CD8-positive, alpha-beta memory T cell (primary cell): ENCODE measurements at places on chromosomes 2 and 18.

- DNase-seq, result no peak
These were observed 159.4 kb downstream of the PMAIP1 start for GRCh38 chr18:60059216-60059615.

DNA sequence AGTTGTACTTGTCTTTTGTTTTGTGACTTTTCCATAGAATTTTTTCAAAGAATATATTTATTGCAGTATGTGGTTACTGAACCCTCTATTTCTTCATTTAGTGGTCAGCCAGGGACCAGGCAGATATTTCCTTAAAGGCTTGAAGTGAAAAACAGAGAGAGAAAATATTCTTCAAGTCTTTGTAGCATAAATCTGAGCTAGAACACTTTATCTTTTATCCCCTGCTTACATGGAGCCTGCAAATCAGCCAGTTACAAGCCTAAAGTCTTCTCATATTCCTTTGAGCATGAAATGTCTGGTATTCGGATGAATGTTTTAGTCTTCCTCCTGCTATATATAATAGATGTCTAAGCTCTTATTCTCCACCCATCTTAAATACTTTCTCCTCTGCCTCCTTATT lies 1557.5 kb upstream of the ACVR2A start:
- DNase-seq, result no peak

- DNase-seq, result no peak
These were observed 726.4 kb upstream of the SOX11 start for GRCh38 chr2:4965556-4966320.

GRCh38 chr18:62485684-62486083 lies 37.1 kb upstream of the ZCCHC2 start:
- no peak for DNase-seq

- no peak for DNase-seq
These were observed 63.3 kb downstream of the FBXO15 start for GRCh38 chr18:74084184-74084855.

DNA sequence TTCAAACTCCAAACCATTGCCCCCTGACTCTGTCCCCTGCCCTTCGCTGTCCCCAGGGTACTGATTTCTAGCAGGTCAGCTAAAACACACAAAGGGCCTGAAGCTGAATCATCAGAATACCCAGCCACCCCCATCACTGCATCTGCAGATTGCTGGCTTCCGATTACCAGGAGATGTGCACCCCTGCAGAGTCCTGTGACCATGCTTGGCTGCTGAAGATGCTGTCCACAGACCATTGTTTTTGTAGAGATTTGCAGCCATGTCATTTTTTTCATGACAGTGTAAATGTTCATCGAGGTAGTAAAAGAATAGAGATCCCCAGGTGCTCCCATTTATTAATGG lies 463.3 kb downstream of the STK39 start:
- no peak for DNase-seq

GRCh38 chr2:42566025-42566424 lies 2.4 kb upstream of the MTA3 start:
- no peak for DNase-seq

DNA sequence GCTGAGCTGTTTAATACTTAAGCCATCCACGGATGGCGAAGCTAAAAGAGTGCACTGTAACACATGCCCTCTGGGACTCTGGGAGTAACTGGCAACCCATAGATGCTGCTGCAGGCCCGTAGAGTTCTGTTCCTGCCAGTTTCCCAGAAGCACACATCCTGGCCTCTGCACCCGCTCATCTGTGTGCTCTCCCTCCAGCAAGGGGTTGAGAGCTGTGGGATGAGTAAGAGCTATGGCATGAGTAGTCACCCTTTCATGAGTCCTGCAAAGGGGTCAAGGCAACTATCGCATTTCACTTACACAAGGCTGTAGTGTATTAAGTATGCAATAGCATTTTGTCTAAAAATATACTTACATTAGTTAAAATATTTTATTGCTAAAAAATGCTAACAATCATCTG lies 1341.8 kb upstream of the NXPH2 start:
- DNase-seq, result no peak

DNA sequence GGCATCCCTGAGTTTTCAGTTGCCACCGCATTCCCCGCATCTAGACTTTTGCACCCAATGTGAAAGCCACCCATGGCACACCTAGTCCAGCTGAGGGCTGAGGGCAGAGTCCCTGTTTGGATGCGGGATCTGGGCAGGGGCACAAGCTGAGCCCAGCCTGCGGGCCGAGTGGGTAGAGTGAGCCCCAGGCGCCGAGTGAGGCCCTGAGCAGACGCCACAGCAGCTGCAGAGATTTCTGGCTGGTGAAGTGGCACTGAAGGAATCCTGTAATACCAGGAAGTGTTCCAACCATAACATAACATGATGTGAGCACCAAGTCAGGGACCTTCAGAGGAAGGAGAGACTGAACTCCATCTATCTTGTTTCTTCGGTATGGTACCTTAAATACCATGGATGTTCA lies 27.7 kb upstream of the FRZB start:
- DNase-seq, result no peak

DNA sequence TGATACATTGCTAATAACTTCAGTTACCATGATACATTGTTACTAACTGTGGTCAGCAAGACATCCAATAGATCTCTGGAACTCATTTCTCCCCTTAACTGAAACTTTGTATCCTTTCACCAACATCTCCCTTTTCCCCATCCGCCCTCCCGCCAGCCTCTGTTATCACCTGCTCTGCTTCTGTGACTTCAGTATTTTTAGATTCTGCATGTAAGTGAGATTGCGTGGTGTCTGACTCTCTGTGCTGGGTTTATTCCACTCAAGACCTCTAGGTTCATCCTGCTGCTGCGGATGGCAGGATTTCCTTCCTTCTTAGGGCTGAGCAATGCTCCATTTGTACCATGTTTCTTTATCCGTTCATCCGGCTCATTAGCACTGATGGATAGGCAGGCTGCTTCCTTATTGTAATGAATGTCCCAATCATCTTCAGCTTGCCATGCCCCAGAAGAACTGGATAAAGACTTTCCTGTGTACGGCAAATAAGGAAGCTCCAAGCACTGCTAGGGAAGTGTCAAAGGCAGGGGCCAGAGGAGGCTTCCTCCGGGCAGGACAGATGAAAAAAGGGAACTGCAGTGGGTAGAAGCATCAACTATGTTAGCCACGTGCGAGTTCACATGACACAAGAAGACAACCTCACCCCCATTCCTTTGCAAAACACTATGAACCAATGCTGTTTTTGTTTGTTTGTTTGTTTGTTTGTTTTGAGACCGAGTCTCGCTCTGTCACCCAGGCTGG lies 113.4 kb downstream of the EIPR1 start:
- no peak for DNase-seq

DNA sequence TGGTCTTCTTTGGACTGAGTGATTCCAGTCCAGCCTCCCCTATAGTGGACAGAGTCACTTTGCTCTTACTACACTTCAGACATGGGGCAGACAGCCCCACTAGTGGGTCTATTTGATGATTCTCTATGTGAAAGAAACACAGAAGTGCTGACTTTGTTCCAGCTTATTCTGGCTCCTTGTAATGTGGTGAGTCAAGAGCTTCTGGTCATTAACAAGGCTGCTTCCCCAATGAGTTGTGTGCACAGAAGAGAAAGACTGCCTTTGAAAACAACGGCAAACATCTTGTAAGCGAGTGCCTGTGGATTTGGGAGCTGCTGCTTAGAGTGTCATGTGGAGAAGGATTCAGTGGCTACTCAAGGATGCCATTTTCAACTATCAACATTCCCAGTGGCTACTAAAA lies 39.1 kb downstream of the RMC1 start:
- DNase-seq, result no peak

GRCh38 chr2:104847586-104848160 lies 6.2 kb upstream of the POU3F3 start:
- no peak for DNase-seq

GRCh38 chr18:55897091-55897689 lies 309.2 kb upstream of the TCF4 start:
- DNase-seq, result no peak

- no peak for DNase-seq
These were observed 789.7 kb upstream of the SLC39A10 start for GRCh38 chr2:194867328-194867727.

DNA sequence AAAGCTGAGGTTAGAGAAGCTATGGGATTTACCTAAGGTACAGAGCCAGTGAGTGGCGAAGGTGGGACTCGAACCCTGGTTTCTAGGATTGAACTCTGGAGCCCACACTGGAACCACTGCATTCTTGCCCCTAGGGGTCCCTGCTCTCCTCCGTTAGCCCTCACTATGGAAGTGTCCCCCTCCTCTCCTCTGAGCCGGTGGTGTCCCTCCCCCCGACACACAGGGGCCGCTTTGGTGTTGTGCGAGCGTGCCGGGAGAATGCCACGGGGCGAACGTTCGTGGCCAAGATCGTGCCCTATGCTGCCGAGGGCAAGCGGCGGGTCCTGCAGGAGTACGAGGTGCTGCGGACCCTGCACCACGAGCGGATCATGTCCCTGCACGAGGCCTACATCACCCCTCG lies 8.5 kb upstream of the GMPPA start:
- no peak for DNase-seq

DNA sequence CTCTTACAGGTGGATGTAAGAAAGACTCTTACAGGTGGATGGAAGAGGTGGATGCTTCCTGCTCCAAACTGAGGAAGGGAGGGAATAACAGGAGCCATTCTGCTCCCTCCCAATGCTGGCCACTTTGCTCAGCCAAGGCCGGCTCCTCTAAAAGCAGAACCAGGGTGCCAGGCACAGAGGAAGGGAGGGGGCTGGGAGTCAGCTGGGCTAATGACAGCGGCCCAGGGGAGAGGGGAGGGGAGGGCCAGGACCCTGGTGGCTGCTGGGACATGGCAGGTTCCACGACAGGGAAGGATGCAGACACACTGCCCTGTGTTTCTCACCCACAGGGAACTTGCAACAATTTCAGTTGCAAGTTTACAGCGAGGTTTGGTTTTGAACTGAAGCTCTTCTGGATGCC lies 173.4 kb downstream of the ANAPC1 start:
- DNase-seq, result no peak

- DNase-seq, result no peak
These were observed 28.3 kb upstream of the FZD7 start for GRCh38 chr2:202005272-202005887.

- no peak for DNase-seq
These were observed 340.2 kb downstream of the CMPK2 start for GRCh38 chr2:6525475-6525964.

DNA sequence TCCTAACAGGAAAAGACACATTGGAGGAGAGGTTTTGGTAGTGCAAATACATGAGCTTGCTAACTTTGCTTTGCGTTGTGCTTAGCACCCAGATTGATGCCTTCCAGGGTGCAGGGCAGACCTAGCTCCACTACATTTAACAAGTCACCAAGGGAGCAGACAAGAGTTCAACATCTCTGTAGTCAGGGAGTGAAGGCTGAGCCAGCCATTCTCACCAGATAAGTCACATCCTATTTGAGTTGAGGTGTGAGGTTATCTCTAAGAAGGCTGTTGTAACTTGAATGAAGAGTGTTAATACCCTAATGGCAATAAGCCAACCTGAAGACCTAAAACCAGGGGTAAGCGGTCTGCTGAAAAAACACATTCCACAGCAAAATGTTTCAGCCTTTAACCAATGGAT lies 69.6 kb upstream of the DSEL start:
- no peak for DNase-seq

GRCh38 chr18:65661391-65661790 lies 89.4 kb upstream of the CDH7 start:
- DNase-seq, result no peak

DNA sequence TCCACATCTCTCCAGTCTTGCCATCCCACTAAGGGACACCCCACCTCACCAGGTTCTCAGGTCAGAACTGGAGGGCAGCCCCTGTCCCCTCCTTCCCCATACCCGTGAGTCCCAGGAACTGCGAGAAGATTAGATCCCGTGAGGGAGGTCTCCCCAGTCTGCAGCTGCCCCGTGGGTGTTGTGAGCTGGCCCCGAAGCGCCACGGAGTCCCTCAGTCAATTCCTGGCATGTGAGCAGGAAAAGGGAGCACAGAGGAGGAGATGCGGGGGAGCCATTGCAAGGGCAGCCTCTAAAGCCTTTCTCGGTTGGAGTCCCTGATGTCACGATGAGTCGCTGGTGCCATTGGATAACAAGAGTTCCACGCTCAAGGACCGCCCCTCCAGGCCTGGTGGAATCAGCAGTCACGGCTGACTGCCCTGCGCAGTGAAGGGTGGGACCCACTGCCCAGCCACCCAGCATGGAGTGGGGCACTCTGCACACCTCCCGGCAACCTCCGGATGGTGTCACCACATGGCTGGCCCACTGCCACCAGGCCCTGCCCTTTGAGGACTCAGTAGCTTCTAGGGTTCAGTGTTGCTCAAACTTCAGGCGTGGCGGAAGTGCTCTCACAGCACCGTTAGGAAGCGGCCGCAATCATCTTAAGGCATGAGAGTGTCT lies 434.9 kb upstream of the MYT1L start:
- no peak for DNase-seq

GRCh38 chr18:70535041-70535440 lies 246.2 kb downstream of the SOCS6 start:
- DNase-seq, result no peak

- no peak for DNase-seq
These were observed 150.7 kb upstream of the MGAT5 start for GRCh38 chr2:134103196-134103595.

DNA sequence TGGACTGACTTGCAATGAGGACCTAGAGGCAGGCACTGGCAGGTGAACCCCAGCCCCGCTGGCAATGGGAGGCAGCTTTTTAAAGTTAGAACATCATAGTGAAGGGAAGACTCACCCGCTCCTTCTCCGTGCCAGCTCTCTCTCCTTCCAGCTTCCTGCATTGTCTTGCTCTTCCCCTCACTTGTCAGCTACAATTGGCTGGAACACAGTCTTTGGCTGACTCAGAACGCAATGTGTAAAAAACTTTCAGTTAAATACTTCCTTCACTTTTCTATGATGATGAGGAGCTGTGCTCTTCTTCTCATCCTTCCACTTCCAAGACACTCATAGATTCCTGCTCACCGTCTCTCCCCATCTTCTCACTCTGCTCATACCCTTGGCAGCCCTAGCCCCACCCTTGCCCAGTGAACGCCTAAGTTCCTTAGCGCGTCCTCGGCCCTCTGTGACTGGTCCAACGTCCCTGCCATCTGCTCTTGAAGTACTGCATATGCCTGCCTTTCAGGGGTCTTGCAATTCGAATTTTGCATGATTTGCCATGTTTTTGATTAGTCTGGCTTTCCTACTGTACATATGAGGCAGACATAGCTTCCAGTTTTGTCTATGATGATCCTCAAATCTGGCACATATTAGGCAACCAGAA lies 118.0 kb upstream of the TMEM200C start:
- no peak for DNase-seq

GRCh38 chr18:58996131-58996641 lies 131.5 kb downstream of the ZNF532 start:
- DNase-seq, result no peak
